ENCODE measurements at places on chromosomes 1 and 21.

DNA sequence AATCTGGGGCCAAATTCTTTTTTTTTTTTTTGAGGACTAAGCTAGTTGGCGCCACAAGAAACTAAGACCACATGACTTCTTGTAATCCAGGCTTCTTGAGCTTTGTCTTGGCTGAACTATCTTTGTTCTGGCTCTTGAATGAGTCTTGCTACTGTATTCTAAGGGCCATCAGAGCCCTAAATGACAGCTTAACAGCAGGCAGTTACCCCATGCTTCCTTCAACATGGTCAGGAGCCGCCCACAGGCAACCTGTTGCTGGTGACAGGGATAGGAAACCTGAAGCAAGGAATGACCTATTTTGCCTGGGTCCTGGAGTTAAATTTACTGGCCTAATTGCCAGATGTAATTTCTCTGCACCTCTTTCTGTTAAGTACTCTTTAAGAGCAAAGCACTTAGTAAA is 188.2 kb upstream of the PLXNA2 start:
- DNase-seq = no peak

DNA sequence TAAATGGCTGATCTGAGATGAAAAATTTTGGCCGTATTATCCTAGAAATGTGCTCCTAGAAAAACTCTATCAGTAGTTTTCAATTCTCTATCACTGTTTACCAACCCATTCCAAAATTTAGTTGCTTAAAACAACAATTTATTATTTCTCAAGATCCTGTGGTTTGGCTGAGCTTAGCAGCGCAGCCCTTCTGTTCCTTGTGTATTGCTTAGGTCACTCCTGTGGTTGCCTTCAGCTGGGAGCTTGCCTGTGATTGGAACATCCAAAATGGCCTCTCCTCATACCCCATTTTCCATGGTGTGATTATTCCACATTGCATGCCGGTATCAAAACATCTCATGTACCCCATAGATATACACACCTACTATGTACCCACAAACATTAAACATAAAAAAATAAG is 22.8 kb upstream of the STUM start:
- DNase-seq = no peak

DNA sequence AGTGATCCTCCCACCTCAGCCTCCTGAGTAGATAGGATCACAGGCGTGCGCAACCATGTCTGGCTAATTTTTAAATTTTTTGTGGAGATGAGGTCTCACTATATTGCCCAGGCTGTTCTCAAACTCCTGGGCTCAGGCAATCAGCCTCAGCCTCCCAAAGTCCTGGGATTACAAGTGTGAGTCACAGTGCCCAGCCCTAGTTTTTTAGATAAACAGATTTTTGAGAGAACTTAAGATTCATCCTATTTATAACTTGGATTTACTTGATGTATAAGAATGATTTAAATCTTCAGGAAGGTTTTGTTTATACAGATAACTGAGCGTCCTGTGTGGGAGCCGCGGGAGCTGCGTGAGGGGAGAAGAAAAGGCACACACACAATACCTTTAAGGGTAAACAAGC is 26.2 kb downstream of the HEYL start:
- DNase-seq = no peak

- peak; percentile 44 for DNase-seq
Measured at GRCh38 chr1:16207318-16208269, 4.9 kb downstream of the ARHGEF19 start.

GRCh38 chr21:45938811-45939520 is 42.6 kb upstream of the COL6A1 start:
- DNase-seq = no peak
